ENCODE measurements at places on chromosomes 11 and 22.

DNA sequence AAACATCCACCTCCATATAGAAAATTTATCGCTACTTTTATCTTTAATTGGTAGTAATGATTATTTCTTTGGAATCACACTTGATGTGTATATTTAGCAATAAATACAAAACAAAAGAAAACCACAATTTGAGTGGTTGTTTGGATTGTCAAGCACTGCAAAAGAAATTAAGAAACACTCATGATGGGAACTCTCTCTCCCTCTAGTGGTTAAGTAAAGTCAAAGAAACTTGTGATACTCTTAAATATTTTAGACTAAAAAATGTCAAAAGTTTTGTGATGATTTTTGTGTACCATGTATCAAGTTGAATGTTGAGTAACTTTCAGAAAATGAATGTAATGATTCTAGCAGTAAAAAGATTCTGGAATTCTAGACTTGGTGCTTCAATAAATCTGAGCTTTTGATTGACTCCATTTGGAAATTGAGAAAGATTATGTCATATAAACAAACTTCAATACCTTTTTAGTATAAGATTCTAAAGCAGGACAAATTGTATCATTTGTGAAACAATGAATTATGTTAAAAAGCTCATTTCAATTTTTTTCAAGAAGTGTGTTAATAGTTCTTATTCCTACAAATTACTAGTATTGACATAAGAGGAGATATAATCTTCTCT, 20.8 kb downstream of the MUC15 start:
- DNase-seq = no peak

DNA sequence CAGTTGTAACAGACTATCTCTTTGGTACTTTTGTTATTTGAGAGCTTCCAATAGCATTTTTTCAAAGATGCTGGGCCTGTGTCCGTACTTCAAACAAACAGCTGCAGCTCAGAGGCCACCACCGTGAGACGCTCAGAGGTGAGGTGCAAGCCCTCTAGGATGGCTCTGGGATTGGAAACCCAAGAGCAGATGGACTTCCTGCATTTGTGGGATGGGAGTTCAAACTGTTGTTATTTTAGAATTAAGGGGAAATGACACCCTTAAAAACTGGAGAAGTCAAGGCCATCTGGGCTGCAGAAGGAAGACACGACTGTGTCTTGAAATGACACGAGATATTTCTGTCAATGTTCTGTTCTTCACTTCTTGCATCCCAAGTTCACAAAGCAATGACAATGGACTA, 9.2 kb upstream of the IL10RA start:
- DNase-seq = no peak

DNA sequence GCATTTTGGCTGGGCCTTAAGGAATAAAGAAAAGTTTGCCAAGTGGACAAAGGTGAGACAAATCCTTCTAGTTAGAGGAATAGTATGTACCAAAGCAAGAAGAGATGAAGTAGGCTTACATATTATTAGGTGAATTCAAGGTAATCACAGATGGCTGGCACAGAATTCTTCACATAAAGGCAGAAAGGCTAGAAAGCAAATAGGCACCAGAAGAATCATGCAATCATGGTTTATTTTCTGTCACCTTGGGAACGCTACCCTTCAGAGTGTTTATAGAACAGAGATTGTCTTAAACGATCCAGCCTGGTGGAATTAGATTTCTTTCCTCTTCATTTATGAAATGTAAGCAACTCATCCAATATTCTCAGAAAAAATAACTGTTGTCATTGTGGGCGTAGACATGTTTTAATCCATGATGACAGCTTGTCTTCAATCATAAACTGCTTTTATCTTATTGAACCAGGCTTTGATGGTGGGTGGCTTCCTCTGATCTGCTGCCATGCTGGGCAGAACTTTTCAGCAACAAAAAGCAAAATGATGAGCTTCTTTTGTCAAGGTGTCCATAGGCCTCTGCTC, 49.0 kb upstream of the CSNK2A3 start:
- no peak for DNase-seq

DNA sequence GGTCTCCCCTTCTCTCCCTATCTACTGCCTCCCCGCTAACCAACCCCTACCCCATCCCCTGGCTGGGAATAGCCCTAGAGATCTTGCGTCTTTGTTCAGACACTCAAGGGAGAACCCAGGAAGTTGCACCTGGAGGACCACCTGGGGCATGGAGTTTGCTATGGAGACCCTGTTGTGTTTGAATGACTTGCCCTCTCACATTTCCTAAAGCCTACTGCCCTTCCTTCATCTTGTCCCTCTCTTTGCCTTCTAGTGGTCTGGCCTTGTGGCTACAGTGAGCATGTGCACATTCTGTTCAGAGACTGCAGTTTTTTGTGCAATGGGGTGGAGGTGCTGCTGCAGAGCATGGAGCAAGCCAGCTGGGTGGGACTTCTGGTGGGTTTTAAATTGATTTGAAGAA, 42.5 kb downstream of the ZNRF3 start:
- DNase-seq = no peak

- no peak for DNase-seq
Measured at GRCh38 chr22:35900483-35901168, 128.0 kb downstream of the RBFOX2 start.

DNA sequence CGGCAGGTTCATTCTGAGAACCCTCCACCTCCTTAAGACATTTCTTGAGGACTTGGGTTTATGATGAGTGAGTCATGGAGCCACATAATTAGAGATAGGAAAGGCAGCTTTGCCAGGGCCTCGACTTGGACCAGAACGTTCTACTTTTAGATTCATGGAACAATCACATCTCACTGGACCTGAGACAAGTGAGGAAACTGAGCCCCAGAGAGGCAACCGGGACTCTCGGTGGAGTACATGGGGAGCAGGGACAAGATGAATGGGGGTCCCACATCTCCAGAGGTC, 59.5 kb downstream of the LINC01488 start:
- no peak for DNase-seq

GRCh38 chr11:85712953-85713352, 27.0 kb upstream of the CCDC89 start:
- no peak for DNase-seq

- DNase-seq = no peak
Measured at GRCh38 chr22:39240831-39241793, 3.7 kb downstream of the PDGFB start.

DNA sequence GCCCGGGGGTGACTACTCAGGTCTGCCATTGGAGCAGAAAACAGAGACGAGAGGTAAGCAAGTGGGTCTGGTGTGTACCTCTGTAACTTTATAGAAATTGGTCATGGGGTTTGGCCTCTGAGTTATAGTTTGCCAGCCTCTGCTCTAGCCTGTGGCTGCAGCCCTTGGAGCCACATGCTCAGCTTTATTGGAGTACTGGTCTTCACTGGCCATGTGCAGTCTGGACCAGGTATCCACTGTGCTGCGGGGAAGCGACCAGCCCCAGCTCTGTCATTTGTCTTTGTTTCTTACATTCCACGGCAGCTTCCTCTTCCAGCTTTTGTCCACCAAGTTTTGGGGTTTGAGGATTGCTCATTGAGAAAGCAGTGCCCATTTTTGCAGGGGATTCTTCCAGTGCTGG, 453.4 kb downstream of the TBC1D22A start:
- DNase-seq = no peak

GRCh38 chr11:26676641-26677040, 45.2 kb downstream of the SLC5A12 start:
- DNase-seq = no peak

- DNase-seq = no peak
Measured at GRCh38 chr11:8652140-8652539, 30.3 kb downstream of the TRIM66 start.

GRCh38 chr22:40757071-40757470, 62.1 kb downstream of the SLC25A17 start:
- no peak for DNase-seq

- DNase-seq = no peak
Measured at GRCh38 chr22:29128891-29129807, 56.3 kb downstream of the KREMEN1 start.

DNA sequence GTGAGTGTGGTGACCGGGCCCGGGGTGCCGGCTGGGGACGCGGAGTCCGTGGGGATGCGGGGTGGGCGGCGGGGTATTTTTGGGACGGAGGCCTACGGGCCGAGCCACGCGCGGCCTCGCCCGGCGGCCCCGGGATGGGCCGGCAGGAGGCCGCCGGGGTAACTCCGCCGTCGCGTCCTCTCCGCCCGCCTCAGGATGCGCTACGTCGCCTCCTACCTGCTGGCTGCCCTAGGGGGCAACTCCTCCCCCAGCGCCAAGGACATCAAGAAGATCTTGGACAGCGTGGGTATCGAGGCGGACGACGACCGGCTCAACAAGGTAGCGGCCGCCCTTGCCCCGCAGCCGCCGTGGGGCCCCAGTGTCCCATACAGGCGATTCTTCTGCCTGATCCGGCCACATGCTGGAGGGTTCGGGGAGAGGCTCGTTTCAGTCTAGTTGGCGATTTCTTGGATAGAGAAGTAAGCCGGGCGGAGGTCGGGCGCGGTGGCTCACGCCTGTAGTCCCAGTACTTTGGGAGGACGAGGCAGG, 337 bp downstream of the RPLP2 start:
- no peak for DNase-seq

Measured in T-helper 9 cell (primary cell).